ENCODE measurements at places on chromosomes 7 and 10. TPM values are rescaled to one million over a fixed set of nuclear protein-coding genes. Genes with fewer than 3 reads are reported as not detected.

GIMAP6 gene
- 4.6 TPM for polyA plus RNA-seq

LOXL4 gene
- polyA plus RNA-seq, result 0.08 TPM

CLEC2L gene
- polyA plus RNA-seq, result not detected

CLRN3 gene
- polyA plus RNA-seq, result not detected

MOGAT3 gene
- not detected for polyA plus RNA-seq

LRIT1 gene
- polyA plus RNA-seq, result not detected

SERPINE1 gene
- polyA plus RNA-seq, result not detected

PHKG1 gene
- polyA plus RNA-seq, result not detected

FAM25A gene
- polyA plus RNA-seq, result not detected

PCDH15 gene
- polyA plus RNA-seq, result not detected

PARD3 gene
- polyA plus RNA-seq, result not detected

ACTR3C gene
- 5.2 TPM for polyA plus RNA-seq

GALNT17 gene
- not detected for polyA plus RNA-seq

MACROH2A2 gene
- not detected for polyA plus RNA-seq

MRM2 gene
- 67.8 TPM for polyA plus RNA-seq

WDFY4 gene
- polyA plus RNA-seq, result 78.7 TPM

NEBL gene
- not detected for polyA plus RNA-seq

UNCX gene
- polyA plus RNA-seq, result not detected

GRK5 gene
- 18.1 TPM for polyA plus RNA-seq

SLIT1 gene
- not detected for polyA plus RNA-seq

GPAM gene
- polyA plus RNA-seq, result 2.5 TPM

ADIRF gene
- not detected for polyA plus RNA-seq

TMEM209 gene
- 39.0 TPM for polyA plus RNA-seq

CALML3 gene
- polyA plus RNA-seq, result not detected

KMT2C gene
- polyA plus RNA-seq, result 23.7 TPM

AKR1E2 gene
- polyA plus RNA-seq, result not detected

DCLRE1C gene
- 49.7 TPM for polyA plus RNA-seq

TCAF1 gene
- polyA plus RNA-seq, result 10.2 TPM

OPALIN gene
- polyA plus RNA-seq, result not detected

SEMA3E gene
- polyA plus RNA-seq, result not detected

CALY gene
- not detected for polyA plus RNA-seq

Data from IgD-negative memory B cell (primary cell).